Cortex of kidney (tissue), 1 donor: ENCODE measurements at places on chromosomes 11 and 22.

GRCh38 chr11:86180423-86180822 lies 64.1 kb upstream of the EED start:
- DNase-seq = no peak

DNA sequence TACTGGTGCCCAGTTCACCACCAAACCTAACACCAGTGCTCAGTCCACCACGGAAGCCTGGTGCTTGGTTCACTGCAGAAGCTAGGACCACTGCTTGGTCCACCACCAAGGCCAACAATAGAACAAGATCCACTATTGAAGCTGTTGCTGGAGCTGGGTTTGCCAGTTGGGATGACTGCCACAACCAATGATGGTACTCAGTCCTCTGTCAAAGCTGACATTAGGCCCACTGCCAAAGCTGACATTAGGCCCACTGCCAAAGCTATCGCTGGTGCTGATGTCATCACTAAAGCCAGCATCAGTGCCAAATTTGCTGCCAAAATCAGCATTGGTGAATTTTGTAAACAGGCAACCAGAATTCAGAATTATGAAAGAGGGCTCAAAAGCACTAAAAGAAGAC lies 1850.2 kb upstream of the RAG2 start:
- DNase-seq = no peak

DNA sequence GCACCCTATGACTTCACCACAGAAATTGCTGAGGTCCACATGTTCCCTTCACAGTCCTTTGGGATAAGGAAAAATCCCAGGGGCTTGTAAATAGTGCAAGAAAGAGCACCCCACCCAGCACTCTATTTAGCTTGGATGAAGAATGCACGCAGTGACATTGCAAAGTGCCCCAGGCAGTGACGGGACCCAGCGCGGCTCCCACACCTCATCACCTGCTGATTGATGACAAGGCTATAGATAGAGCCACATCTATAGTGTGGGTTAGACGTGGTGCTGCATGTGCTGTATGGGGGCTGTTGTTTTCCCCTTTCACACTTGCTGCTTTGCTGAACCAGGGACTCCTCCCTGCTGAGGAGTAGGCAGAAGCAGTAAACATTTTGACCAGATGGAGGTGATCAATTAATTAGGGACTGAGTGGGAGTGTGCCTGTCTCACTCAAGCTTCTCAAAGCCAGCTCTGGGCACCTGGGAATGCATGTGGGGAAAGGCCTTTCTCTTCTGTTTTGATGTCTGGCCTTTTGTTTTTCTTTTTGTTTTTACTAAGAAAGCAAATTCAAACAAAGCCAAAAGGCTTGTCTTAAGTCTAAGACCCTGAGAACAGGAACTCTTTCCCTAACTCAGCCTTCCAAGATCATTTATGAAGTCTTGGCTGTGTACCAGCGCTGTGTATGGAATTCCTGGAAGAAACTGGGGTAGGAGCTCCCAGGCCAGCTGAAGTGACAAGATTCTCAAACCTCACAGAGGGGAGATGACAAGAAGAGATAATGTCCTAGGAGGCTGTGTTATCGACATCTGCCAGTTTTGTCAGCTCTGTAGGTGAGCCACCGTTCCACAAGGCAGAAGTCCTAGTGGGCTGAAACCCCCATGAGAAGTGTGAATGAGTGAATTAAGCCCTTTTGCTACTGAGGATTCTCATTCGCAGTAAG lies 219.7 kb downstream of the BARX2 start:
- no peak for DNase-seq

GRCh38 chr22:22556995-22557925 lies 1.8 kb downstream of the PRAME start:
- no peak for DNase-seq

DNA sequence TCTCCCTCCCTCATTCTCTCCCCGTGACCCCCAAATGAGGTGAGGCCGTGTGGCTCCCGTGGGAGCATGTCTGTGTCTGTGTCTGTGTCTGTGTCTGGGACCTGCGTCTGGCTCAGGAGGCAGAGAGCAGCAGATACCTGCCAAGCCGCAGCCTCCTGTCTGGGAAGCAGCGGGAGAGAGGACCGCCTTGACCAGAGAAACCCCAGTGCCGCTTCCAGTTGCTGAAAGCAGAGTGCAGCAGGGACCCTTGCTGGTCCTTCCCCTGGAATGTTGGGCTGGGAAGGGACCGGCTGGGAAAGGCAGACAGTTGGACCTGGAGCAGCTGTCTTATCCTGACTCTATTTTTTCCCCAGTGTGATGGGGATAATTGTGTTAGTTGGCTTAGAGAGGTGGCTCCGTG lies 525 bp downstream of the CSDC2 start:
- no peak for DNase-seq

DNA sequence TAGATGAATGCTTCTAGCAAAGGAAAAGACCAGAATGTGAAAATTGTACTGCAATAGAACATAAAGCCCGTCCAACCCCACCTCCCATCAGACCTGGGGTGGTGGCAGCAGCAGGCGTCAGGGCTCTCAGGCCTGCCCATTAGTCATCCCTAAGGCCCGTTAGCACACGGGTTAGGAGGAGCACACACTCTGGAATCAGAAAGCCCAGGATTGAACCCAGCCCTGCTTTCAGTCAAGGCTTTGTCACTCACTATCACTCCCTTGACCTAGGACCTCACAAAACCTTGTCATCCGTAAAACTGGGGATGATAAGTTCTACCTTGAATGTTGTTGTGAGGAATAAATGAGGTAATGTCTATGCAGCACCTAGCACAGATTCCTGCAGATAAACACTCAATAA lies 26.9 kb downstream of the MICAL3 start:
- no peak for DNase-seq

DNA sequence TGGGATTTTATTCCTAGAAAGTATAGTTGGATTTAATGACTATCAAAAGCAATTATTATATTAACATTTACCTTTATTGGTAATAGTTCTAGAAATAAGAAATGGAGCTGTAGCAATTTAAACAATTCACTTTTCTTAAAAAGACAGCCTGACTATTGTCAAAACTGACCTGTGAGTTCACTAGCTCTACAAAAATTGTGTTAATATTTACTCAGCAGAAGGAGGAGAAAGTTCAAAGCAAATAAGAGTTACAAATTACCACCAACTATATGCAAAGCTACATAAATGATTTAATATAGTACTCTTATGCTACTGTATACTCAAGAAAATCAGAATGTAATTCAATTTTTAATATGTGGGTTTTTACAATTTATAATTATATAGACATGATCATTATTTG lies 310.0 kb downstream of the DCDC1 start:
- no peak for DNase-seq

GRCh38 chr11:79287952-79288351 lies 152.9 kb downstream of the TENM4 start:
- DNase-seq = no peak

- no peak for DNase-seq
Observed at GRCh38 chr22:50175921-50176849, 5.7 kb downstream of the PANX2 start.

GRCh38 chr11:31884080-31884479 lies 73.0 kb upstream of the PAX6 start:
- no peak for DNase-seq

GRCh38 chr11:110654456-110654855 lies 57.8 kb downstream of the ARHGAP20 start:
- DNase-seq = no peak

DNA sequence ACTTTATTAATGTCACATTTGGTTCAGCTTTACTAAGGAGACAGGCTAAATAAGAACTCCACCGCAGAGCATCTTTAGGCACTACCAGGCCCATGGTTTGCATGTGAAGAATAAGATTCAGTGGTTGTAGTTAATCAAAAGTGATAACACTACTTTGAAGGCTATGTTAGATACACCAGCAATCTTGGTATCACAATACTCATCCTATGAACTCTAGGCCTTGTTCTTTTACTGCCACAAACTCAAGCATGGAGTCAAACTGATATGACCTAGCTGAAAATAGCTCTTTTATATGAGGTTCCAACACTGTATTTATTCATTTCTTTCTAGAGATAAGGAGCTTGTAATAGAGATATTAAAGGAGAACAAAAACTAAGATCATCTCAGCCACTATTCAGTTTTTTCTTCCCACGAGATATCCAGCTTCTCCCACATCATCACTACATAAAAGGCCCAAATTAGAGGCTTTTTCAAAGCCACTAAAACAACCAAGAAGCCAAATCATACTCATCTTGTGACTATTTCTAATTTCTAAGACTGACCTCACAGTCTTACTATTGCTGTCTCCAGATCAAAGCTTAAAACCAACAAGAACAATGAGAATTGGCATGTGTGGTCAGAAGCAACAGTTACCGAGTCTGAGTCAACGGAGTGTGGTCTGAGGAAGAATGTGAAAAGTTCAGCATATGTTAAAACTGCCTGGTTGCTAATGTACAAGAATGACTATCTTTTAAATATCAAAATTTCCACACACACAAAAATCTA lies 25.1 kb upstream of the GUCY1A2 start:
- no peak for DNase-seq

- DNase-seq = no peak
Observed at GRCh38 chr11:13222285-13222684, 55.3 kb upstream of the BMAL1 start.

DNA sequence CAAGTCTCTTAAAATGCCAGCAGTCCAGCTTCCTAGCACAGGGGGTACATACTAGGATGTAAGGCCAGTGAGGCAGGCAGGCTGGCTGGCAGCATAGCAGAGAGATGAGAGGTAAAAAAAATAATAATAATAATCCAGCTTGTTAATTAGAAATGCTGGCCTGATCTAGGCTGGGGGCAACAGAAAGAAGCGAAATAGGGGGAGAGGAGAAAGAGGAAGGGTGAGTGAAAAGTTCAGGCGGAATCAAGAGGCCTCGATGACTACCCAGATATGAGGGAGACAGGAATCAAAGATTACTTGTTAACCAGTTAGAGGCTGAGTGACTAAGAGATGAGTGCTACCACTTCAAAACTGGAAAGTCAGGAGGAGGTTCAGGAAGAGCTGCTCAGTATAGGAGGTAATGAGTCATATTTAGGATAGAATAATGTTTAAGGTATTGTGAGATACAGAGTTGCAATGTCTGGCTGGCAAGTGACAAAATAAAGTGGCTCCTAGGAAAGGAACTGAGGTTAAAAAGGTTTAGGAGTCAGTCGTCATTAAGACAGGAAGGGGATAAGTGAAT lies 2.8 kb downstream of the ALKBH8 start:
- no peak for DNase-seq

- no peak for DNase-seq
Observed at GRCh38 chr22:45645526-45646414, 25.9 kb upstream of the ATXN10 start.

- no peak for DNase-seq
Observed at GRCh38 chr22:29377979-29378378, 10.4 kb downstream of the AP1B1 start.

- no peak for DNase-seq
Observed at GRCh38 chr11:95931916-95932315, 8.0 kb upstream of the MTMR2 start.

GRCh38 chr11:119481667-119482400 lies 58.9 kb upstream of the THY1 start:
- no peak for DNase-seq

GRCh38 chr11:4072668-4073285 lies 21.8 kb upstream of the RRM1 start:
- no peak for DNase-seq

GRCh38 chr11:398826-399225 lies 4.8 kb downstream of the PKP3 start:
- no peak for DNase-seq

DNA sequence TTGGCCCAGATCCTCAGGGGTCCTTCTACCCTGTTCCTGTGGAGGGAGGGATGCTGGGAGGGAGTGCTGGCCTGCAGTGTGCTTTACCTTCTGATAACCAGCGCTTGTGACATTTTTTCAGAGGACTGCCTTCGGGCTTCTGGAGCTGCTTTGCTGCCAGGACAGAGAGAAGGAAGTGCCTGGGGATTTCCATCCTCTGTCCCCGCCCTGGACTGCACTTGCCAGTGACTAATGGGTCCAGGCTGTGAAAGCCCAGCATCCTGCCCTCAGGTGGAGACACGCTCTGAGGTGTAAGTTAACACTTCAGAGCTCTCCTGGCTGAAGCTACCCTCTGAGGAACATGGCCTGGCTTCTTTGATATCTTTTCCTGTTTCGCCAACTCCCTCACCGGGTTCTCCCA lies 158.7 kb upstream of the SYT13 start:
- DNase-seq = no peak

DNA sequence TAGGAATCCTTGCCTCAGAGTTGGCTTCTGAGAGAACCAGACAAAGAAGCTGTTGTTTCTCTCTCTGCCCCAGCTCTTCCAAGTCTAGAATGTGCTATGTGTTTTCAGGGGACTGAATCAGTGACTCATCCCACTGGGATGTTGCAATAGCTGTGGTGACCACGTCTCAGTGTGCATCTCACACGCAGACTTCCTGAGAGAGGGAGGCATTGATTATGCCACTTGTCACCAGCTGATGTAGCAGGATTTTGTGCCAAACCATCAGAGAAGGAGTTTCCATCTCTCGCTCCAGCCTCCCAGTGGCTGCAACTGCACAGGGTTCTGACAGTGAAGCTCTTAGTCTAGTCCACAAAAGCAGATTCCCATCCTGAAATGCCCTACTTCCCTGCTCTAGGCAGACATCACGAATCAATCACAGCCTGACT lies 455.8 kb downstream of the MIAT start:
- DNase-seq = no peak

DNA sequence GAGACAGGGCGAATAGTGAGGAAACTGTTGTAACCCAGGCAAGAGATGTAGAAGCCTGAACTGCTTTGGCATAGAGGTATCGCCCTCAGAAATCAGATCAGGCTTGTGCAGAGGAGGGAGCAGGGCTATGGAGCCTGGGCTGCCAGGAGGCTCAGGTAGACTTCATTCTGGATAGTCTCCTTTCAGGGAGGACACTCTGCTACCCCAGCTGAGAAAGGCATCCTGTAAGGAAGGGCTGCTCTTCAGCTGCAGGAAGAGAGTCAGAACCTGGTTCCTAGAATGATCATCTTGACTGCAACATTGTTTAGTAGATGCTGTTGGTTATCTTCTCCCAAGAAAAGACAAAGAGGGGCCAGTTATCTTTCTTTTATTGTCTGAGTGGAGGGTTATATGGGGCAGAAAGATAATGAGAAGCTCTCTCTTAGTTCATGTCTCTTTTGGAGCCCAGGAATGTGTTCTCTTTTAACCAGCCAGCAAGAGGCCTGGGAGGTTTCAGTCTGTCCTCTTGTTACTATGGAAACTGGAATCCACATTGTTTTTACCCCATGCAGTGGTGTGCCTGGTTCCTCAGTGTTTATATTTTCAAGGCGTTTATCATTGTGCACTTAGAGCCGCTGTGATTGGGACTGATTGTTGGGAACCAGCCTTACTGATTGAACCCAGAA lies 95.7 kb downstream of the STIM1 start:
- no peak for DNase-seq

- no peak for DNase-seq
Observed at GRCh38 chr22:40002935-40003715, 8.4 kb downstream of the FAM83F start.
